ENCODE measurements at places on chromosomes 2 and 18.

DNA sequence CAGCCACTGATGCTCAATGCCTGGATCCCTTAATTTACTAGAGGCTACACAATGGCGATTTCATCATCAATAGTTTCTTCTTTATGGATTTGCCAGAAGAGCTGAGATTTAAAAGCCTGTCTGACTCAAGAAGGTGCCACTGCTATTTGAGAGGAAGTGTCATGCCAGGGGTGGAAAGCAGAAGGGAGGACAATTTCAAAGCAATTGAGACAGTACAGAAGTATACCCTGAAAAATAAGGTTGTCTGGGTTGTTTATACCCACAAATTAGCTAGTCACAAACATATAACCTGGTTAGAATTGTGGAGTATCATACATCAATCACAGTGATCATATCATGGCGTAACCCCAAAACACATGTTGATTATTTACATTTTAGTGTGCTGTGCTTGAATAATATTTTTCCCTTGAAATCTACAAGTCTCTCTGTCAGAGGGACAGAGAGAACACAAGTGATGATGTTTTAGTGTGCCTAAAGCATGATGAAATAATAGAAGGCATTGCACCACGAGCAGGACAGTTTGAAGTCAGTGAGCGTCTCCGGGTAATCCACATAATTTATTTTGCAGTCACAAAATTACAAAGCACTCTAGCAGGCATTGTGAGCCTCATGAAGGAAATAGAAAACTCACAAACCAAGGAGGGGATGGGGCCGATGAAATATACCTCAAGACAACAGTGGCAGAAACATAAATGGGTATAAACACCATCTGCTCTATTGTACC lies 312.2 kb upstream of the SPRED2 start:
- no peak for DNase-seq

GRCh38 chr2:233178994-233179847 lies 72.3 kb upstream of the ATG16L1 start:
- no peak for DNase-seq

GRCh38 chr2:109457794-109458193 lies 156.0 kb downstream of the SEPTIN10 start:
- DNase-seq: no peak

DNA sequence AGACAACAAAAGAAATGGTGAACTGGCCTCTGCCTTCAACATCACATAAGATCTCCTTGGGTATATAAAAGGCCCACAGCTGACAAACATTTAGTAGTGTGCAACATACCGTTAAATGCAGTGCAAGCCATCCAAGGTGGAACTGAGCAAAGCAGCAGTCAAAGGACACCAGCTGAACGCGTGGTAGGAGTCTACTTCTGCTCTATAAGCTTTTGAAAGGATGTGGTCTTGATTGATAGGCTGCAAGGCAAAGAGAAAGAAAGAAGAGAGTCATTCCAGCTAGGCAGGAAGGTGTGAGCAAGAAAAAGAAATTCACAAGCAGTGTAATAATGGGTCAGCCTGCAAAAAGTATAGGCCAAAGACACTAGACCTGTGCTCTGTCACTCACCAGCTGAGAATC lies 356.3 kb downstream of the SATB2 start:
- no peak for DNase-seq

GRCh38 chr2:143776526-143777297 lies 647.5 kb downstream of the ARHGAP15 start:
- no peak for DNase-seq

- DNase-seq: no peak
Measured at GRCh38 chr2:37330681-37331080, 6.0 kb upstream of the PRKD3 start.

DNA sequence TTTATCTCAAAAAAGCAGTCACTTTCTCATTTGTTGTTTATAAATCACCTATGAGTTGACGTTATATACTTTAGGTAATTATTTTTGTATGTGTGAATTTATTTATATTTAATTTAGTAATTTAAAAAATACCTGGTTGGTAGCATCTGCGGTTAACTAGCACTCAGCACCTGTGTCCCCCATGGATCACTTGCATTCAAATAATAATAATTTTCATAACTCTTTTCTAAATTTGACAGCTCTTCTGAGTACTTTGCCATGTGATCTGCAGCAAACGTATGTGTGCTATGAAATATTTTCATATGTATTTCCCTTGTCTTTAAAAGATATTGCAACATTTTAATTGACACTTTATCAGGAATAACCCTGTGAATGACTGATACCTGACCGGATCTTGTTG lies 88.1 kb downstream of the CMPK2 start:
- DNase-seq: no peak

GRCh38 chr18:22336406-22336805 lies 81.3 kb downstream of the CTAGE1 start:
- no peak for DNase-seq

DNA sequence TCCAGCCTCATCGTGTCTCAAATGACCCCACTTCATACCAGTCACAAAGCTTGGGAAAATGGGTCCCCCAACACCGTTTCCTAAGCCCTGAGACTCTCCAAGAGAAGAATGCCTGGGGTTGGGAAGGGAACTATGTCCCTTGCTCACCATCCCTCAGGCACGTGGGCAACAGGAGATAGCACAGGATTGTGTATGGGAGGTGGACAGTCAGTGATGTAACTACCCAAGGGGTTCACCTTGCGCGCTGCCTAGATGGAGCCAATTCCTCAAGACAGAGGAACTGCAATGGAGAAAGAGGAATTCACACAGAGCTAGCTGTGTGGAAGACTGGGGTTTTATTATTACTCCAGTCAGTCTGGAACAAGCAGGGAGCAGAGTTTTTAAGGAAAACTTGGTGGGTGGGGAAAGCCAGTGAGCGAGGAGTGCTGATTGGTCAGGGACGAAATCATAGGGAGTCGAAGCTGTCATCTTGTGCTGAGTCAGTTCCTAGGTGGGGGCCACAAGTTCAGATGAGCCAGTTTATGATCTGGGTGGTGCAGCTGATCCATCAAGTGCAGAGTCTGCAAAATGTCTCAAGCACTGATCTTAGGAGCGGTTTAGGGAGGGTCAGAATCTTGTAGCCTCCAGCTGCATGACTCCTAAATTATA lies 13.8 kb upstream of the CXCR1 start:
- DNase-seq: no peak

DNA sequence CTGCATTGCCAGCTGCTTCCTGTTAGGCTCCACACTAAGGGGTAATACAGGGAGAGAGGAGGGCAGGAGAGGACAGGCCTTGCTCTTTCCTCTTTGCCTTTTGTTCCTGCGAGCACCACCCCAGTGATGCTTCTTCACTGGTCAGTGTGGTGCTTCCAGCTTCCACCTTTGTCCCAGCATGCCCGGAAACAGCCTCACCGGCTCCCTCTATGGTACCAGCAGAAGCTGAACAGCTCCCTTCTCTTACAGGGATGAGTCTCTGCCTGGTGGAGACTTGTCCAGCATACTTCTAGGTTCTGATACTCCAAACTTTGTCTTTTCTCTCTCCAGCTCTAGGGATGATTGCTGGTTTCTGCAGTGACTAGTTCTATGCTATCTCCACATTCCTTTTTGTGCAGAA lies 413.3 kb downstream of the TSN start:
- no peak for DNase-seq

DNA sequence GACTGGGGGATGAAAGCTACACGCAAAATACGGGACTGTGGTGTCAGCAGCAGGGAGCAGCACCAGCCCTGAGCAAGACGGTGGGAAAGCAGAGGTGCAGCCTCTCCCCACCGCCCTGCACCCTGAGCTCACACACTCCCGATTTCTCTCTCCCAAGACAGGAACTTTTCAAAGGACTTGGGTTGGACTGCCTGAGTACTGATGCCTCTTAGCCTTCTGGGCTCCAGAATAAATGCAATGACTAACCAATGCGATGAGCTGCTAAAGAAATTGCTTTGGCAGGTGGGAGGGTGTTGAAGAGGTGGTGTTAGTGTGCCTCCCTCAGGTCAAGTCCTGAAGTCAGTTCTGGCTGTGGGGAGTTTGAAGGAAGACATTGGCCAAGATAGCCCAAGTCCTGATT lies 9.6 kb downstream of the TRIM54 start:
- no peak for DNase-seq

- no peak for DNase-seq
Measured at GRCh38 chr2:36502081-36502480, 95.9 kb downstream of the FEZ2 start.

DNA sequence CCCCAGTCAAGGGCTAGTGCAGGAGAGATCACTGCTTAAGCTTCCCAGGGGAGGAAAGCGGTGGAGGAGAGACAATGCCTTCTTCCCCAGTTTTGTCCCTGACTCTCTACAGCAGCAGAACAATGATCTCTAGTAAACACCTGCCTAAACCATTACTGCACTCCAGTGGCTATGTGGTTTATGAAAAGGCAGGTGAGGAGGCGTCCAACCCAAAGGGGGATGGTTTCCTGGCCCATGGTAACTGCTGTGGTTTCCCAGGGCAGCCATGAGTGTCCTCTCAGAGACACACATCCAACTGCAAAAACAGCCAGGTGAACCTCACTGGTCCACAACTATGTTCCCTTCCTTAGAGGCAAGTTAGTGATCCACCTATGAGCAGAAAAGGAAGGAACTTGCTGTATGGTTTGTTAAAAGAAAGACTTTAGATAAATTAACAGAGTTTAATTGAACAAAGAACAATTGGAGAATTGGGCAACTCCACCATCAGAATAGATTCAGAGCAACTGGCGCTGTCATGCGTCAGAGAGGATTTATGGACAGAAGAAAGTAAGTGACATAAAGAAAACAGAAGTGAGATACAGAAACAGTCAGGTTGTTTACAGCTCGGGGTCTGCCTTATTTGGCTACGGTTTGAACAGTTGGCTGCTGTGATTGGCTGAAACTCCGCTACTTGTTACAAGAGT lies 4.8 kb upstream of the TTC39C start:
- no peak for DNase-seq

GRCh38 chr18:48124857-48125626 lies 194.6 kb upstream of the SMAD2 start:
- DNase-seq: no peak

DNA sequence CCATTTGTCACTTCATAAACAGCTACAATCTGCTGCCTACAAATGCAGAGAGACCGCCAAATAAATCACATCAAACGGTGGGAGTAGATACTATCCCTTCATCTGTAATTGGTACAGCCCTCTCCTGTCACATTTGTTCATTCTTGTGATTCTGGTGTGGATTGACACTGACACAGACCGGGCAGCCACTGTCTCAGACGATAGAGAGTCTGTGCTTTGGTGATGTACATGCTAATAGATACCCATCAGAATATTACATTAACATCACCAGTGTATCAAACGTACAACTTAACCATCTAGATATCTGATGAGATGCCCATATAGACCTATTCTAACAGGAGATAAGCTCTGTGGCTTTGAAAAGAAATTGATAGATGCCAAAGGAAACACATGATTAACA lies 419.7 kb upstream of the ZEB2 start:
- peak; percentile 15 for DNase-seq

- DNase-seq: no peak
Measured at GRCh38 chr2:58916063-58916462, 674.9 kb upstream of the FANCL start.

GRCh38 chr18:48155856-48156255 lies 225.4 kb upstream of the SMAD2 start:
- DNase-seq: no peak

DNA sequence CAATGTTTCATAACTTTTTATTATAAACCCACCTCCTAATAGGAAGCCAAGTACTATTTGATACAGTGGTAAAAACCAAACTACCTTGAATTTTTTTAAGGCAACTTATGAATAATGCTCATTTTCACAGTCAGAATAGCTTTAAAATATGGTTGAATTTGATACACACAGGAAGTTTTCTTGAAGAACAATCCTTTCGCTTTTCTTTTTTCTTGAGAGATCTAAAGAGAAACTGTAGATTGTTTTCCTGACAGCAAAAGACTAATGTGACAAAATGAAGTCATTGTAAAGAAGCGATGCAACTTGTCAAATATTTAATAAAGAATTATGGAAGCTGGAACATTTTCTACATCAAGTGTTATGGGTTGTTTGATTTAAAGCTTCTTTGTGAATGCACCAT lies 227.7 kb downstream of the ALPK2 start:
- DNase-seq: no peak

DNA sequence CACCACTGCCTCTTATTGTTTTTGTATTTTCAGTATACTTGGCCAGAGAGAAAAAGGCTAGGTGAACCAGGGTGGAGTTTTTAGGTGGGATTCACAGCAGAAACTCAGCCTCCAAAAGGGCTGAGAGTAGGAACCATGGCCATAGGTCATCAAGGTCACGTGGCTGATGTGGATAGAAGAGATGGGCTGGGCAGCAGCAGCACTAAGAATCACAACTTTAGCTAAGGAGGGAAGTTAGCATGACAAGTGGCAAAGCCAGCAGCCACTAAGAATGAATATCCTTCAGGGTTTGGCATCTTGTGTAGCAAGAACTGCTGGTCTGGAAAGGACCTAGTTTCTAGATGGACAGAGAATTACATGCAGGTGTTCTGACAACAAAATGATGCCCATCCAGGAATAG lies 43.2 kb upstream of the SKA1 start:
- DNase-seq: no peak

GRCh38 chr2:84846041-84846663 lies 34.7 kb downstream of the TRABD2A start:
- no peak for DNase-seq

GRCh38 chr18:61635901-61636528 lies 256.8 kb downstream of the RNF152 start:
- peak; percentile 83 for DNase-seq

DNA sequence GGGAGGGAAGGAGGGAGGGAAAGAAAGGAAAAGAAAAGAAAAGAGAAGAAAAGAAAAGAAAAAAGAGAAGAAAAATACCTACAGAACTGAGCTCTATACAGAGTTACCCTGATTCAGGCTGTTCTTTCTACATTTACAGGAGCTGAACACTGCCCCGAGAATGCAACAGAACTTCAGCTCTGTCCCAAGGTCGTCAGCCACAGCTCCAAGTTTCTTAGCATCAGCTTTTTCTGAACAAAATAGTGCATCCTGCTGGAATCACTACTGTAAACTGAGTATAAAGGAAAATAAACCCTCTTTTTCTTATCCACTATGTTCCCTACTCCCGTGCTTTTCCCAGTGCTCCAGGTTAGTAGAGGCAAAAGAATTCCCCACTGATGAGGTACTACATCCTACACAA lies 4.7 kb upstream of the PPP4R1 start:
- DNase-seq: no peak

- DNase-seq: no peak
Measured at GRCh38 chr2:142582317-142582716, 295.1 kb upstream of the KYNU start.

- no peak for DNase-seq
Measured at GRCh38 chr2:171227066-171227782, 66.5 kb upstream of the TLK1 start.

DNA sequence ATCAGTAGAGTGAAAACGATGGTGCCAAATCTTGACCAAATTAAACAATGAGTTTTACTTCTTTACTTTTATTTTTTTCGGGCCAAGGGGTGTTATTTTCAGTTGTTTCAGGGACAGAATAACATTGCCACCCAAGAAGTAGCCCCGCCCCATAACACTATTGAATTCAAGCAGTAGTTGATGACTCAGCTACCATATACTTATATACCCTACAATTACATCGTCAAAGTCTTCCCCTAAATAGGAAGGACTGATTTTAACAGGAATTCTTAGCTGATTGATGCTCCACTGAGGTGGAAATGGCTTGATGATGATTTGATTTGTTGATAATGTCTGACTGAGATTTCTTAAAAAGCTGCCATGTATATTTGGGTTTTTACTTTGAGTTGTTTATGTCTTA lies 24.7 kb downstream of the LYPD6B start:
- DNase-seq: no peak

- no peak for DNase-seq
Measured at GRCh38 chr2:235414422-235414821, 79.4 kb upstream of the AGAP1 start.

Measured in retina (tissue), 1 donor.